CD4-positive, alpha-beta T cell (primary cell): ENCODE measurements at places on chromosomes 4 and X.

DNA sequence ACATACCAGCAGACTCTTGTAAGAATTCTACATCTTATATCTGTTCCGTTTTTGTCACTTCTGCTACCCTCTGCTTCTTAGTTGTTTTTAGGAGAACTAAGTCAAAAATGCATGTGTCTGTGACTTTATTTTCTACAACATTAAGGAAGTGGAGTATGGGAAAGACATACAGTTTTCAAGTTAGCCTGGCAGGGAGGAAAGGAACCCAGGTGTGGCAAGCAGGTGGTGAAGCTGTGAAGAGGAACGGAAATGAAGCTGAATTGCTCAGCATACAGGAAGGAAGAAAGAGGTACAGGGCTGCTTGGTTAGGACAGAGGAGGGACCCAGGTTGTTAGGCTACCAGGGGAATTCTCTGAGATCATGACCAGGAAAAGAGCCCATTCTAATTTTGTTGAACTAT is 9.4 kb downstream of the GPRIN3 start:
- peaks cover 2% of the 10 kb centered on the region for H3K36me3 ChIP-seq
- no peaks in the 10 kb centered on the region for H3K27me3 ChIP-seq
- DNase-seq = peak; percentile 40
- peak overlapping the region; percentile 82 for H3K27ac ChIP-seq

GRCh38 chrX:72236841-72237240 is 2.0 kb downstream of the ERCC6L start:
- H3K27me3 ChIP-seq = no peaks in the 10 kb centered on the region
- no peak overlapping the region for H3K4me3 ChIP-seq
- no peak overlapping the region for H3K27ac ChIP-seq

DNA sequence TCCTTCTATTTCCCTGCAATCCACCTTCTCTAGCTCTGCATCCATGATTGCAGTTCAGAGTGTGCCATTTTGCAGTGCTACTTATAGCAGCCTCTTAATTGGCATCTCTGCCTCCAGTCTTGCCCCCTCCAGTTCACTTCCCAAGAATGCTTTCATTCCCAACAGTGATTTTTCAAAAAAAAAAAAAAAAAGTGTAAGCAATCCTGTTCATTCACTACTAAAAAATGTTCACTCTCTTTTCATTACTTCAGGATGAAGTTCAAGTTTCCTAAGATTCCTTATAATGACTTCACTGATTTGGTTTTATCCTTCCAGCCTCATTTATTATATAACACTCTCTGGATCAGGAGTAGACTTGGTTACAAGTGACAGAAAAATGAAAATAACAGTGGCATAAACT is 124.7 kb upstream of the LNX1 start:
- no peak overlapping the region for H3K27ac ChIP-seq
- no peaks in the 10 kb centered on the region for H3K4me1 ChIP-seq
- H3K36me3 ChIP-seq = no peaks in the 10 kb centered on the region

GRCh38 chr4:26369581-26369980 is 48.8 kb downstream of the RBPJ start:
- H3K27me3 ChIP-seq = no peaks in the 10 kb centered on the region
- no peak overlapping the region for H3K4me3 ChIP-seq
- peaks cover 15% of the 10 kb centered on the region for H3K4me1 ChIP-seq
- H3K36me3 ChIP-seq = peaks cover 3% of the 10 kb centered on the region

DNA sequence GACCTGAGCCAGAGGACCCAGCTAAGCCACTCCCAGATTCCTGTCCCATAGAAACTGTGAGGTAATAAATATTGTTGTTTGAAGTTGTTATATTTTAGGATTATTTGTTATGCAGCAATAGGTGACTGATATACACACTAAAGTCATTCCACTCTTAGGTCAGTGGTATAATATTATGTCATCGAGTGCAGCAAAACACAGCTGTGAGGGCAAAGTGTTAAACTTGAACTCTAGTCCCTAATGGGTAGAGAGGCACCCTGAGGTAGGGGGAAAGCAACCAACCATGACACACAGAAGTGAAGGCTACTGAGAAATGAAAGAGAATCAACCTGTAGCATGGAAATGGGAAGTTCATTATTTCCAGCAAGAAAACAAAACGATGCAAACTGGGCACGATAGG is 66.6 kb downstream of the ATXN3L start:
- no peak overlapping the region for H3K27ac ChIP-seq
- H3K4me1 ChIP-seq = no peaks in the 10 kb centered on the region
- no peak overlapping the region for H3K4me3 ChIP-seq
- no peaks in the 10 kb centered on the region for H3K27me3 ChIP-seq
- H3K36me3 ChIP-seq = no peaks in the 10 kb centered on the region

DNA sequence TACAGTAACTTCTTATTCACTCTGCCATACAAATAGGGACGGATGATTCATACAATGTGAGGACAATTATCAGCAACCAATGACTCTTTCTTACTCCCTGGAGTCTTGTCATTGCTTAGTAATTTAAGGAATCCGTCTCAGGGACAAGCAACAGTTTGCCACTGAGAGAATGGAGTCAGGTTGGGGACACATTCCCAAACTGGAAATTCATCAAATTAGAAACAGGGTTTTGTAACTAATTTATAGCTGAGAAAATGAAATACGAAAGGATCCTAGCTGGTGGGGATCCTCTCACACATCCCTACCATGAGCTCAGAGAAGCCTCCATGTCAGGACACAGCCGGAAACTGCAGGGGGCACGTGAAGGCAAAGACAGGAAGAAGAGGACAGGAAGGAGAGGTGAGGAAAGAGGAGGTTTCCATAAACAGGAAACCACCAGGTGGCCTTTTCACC is 50.4 kb upstream of the KDR start:
- no peaks in the 10 kb centered on the region for H3K27me3 ChIP-seq
- DNase-seq = no peak
- no peak overlapping the region for H3K4me3 ChIP-seq
- H3K36me3 ChIP-seq = no peaks in the 10 kb centered on the region
- H3K4me1 ChIP-seq = no peaks in the 10 kb centered on the region
- no peak overlapping the region for H3K27ac ChIP-seq

DNA sequence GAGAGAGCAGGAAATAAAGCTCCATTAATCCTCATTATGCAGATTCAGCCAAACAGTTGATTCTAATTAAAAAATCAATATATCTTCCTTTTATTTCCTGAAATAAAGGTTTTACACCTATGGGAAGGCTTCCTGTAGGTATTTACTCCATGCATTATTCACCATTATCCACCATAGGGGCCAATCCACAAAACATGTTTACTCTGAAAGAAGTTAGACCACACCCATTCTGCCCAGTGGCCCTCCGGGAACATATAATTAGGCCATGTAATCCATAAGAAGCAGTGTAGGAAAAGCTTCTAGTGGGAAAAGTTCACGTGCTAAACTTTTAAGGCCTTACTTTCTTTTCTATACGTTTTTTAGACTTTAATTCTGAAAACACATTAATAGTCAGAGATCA is 57.7 kb downstream of the SAT1 start:
- no peaks in the 10 kb centered on the region for H3K36me3 ChIP-seq
- H3K27ac ChIP-seq = no peak overlapping the region
- no peak for DNase-seq
- H3K4me1 ChIP-seq = no peaks in the 10 kb centered on the region
